ENCODE measurements at places on chromosomes 7 and 10.

- no peak for DNase-seq
Observed at GRCh38 chr7:77667459-77668086, 28.7 kb upstream of the RSBN1L start.

GRCh38 chr7:150568714-150569113 is 1.5 kb downstream of the GIMAP4 start:
- no peak for DNase-seq

DNA sequence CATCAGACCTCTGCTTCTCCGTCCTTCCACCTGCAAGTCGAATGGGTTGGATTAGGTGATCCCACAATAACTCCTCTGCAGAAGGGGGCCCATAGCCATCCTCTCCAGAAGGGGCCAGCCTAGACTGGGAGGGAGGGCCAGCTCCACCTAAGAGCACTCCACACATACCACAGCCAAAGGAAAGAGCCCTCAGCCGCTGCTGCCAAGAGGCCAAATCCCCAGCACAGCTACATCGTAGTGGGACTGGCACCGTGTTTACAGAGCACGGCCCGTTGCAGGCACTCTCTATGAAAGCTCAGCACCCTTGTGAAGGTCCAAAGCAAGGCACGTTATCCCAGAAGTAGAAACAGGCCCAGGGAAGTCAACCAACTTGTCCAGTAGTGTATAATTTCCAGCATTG is 5.4 kb downstream of the KCNH2 start:
- DNase-seq: no peak

GRCh38 chr7:84136809-84137208 is 57.8 kb downstream of the SEMA3A start:
- DNase-seq: no peak

DNA sequence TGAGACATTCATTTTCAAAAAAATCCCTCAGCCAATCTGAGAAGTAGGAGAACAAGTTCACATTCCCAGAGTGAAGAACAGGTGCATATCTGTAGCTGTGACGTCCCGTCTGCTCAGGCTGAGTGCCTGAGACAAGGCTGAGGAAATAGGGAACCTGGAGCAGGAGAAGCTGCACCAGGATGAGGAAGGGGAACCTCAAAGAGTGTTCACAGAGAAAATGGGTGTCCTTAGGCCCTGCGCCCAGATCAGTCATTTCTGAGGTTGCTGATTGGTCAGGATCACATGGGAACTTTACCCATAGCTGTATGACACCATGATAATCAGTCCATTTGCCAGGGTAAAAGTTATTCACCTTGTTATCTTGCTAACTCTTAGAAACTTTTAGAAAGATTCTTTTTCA is 34.2 kb upstream of the TARP start:
- no peak for DNase-seq

DNA sequence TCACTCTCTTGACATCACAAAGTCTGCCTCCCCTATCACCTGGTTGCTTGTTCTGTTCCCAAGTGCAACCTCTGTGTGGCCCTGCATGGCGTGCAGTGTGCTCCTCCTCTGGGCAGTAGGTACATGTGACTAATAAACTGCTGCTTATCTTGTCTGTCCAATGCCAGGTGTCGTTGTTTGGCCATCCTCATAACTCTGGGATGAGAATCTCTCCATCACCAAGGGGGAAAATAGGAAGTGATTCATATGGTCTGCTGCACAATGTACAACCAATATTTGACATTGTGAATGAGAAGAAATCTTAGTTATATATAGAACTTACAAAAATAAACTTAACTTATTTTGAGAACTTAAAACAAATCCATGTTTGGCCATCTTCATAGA is 135.2 kb downstream of the INHBA start:
- DNase-seq: no peak

DNA sequence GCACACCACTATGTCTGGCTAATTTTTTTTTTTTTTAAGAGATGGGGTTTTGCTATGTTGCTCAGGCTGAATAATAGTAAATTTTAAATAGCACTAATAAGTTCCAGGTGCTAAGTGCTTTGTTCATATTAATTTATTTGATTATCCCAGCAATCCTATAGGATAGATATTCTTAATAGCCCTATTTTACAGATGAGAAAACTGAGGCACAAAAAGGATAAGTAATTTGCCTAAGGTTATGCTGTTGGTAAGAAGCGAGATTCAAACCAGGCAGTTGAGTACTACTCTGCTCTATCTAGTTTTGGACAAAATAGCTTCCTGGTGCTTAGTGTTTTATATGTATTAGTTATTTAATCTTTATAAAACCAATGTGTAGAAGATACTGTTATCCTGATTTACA is 72.5 kb upstream of the STRIP2 start:
- no peak for DNase-seq

DNA sequence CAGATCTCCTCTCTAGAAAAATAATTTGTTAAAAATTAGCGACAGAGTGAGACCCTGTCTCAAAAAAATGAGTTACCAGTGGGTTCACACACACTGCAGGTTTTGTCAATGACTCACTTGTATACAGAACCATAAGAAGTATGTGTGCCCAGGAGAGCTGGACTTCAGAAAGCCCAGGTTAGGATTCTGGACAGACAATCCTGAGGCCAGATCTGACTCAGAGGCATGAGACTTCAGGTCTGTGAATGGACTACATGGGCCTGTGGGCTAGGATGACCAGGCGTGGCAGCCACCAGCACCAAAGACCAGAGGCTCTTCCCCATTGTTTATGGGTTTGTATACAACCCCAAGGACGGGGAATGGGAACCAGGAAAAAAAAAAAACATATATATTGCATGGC is 9.3 kb upstream of the ZNF438 start:
- no peak for DNase-seq

GRCh38 chr7:24503506-24503905 is 69.7 kb upstream of the PALS2 start:
- DNase-seq: no peak

DNA sequence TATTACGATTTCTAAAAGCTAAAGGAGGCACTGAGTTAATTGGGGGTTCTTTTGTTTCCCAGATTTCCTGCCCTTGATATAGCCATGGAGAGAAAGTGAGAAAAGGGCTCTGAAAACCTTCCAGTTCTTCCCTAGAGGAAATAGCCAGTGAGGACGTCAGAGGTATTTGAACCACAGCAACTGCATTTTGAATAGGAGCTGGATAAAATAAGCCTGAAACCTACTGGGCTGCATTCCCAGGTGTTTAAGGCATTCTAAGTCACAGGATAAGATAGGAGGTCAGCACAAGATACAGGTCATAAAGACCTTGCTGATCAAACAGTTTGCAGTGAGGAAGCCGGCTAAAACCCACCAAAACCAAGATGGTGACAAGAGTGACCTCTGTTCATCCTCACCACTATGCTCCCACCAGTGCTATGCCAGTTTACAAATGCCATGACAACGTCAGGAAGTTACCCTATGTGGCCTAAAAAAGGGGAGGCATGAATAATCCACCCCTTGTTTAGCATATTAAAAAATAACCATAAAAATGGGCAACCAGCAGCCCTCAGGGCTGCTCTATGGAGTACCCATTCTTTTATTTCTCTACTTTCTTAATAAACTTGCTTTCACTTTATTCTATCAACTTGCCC is 85.1 kb upstream of the FRMD4A start:
- no peak for DNase-seq

DNA sequence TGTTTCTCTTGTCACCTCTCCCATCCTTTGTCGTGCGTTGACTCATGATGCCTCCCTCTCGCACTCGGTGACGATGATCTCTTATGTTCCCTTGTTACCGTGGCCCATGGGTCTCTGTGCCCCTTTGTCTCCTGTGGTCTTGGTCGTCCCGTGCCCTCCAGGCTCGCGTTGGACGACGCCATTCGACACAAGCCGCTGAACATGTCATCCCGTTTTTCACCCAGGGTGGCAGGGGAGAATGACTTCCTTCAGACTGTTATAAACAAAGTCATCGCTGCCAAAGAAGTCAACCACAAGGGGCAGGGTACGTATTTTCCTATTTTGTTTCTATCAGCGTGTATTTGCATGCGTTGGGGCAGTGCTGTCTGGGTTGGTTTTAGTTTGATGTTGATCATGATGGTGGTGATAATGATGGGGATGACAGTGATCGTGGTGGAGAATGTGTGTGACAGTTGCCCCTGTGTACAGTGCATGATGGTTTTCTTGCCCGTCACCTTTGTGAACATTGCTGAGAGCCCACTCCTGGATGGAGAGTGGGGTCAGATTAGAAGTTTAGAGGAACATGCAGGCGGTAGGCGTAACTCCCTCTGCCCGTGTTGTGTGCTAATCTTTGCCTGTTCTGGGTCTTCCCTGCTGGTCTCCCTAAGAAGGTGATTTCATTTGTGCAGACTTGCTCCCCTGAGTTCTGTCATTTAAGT is 107.0 kb downstream of the DOCK1 start:
- no peak for DNase-seq

DNA sequence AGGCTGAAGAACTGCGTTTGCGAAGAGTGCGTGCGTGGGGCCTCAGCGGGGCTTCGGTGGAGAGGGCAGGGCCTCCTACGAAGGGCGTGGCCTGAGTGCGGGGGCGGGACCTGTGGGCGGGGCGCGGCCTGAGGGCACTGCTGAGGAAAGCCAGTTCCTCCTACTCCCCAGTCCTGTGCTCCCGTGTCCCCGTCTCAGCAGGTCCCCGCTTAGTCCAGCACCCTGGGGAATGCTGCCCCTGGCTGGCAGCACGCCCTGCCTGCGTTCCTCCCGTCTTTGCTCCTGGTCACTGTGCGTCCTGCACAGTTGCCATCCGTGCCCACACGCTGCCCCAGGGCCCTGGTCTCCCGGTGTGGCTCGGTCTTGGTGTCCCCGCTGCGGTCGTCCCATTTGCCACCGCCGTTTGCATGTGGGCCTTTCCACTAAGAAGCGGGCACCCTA is 177.1 kb downstream of the ZNF248 start:
- no peak for DNase-seq

DNA sequence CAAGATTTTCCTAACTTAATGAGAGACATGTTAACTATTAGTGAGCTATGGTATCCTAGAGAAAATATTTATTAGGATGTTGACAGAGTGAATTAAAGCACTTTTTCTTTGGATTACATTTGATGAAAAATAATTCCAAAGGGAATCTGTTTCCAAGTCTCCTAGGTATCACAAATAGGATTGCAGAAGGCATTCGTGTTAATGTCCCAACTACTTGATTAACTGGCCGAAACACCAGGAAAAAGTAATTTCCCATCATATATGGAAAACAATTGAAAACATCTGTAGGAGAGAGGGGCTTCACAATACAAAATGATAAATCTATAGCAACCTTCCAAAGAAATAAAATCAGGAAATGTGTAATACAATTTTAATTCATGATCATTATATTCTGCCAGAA is 406.7 kb downstream of the PARD3 start:
- no peak for DNase-seq

DNA sequence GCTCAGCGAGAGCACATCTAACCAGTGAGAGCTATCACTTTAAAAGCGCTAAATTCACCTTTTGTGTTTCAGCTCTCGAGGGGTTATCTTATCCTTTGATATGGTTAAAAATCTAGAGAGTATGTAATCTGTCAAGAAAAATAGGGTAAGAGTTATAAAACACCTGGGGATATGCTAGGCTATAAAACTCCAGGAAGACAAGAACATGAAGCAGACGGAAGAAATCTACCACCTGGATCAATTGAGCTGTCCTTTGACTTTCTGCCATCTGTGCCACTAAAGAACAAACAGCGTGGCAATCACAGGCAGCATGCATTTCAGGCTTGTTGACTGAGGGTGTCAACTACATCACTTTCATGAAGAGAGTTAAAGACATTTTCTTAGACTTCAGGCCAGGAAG is 83.1 kb downstream of the ZNF248 start:
- DNase-seq: no peak

DNA sequence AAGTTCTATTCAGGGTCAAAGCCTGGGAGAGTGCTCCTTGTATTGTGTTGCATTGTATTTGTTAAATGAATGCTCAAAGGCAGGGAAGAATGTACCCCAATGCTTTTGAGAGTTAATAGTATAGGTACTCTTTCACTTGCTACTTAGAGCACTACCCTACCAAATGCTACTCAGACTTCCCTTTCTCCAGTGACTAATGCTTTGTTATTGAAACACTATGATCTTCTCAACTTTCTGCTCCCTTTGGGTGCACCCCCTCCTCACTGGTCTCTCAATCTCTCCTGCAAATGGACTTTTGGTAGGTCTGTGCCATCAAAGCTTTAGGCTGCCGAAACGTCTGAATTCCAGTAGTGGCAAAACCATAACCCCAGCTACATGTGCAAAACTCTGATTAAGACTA is 177.7 kb upstream of the AHR start:
- no peak for DNase-seq

DNA sequence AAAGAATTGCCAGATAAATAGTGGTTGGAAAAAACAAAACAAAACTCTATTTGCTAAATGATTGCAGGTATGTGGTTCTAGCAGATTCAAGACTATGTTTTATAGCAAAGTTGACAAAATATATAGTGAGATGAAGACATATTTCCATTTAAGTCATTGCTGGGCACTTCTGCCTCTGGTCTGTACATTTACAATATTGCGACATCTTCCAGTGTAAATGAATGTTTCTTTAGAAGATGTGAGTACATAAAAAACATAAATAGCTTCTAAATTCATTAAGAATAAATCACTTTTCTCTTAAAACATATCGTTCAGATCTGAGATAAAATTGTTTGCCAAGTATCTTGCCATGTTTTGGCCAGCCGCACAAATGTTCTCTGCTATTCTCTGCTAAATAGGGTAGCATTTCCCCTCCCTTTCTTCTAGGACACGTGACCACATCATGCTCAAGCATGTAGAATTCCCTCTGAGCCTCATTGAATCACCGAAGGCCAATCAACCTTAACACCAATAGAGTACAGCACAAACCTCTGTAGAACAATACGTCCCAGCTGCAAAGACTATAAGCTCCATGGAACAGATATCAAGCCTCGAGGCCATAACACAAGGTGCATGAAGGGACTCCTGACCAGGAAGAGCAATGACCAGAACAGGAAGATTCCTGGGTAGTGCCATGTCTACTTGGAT is 1173.3 kb downstream of the GATA3 start:
- no peak for DNase-seq

DNA sequence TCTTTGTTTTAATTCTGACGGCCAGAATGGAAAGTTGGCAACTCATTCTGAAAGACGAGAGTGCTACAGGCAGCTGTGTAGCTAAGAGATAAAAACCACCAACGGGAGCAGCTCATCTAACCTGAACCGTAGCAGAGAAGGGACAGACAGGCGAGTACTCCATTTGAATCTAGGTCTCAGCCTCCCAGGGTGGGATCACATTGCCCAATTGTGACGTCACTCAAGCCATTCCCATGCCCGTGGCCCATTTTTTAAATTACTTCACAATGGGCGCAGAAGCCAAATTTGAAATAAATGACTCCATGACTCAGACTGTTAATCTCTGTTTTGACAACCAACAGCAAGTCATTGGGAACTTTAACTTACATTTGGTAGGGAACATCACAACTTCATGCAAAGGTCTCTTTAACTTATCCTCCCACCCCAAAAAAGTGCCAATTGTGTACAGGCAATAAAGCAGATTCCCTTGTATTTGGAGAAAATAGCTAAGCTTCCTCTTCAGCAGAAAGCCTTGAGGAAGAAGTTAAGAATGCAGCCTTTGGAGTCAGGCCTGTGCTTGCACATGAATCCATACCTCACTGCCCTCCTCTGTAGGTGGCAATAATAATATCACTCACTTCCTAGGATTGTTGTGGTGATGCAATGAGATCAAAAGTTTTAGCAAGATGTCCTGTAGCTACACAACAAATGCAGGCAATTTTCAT is 93.2 kb upstream of the KIF5B start:
- DNase-seq: no peak

GRCh38 chr7:136807598-136807997 is 60.9 kb upstream of the CHRM2 start:
- no peak for DNase-seq

GRCh38 chr7:107643407-107643806 is 17.2 kb upstream of the SLC26A4 start:
- no peak for DNase-seq

GRCh38 chr10:11516431-11516746 is 95.1 kb downstream of the USP6NL start:
- DNase-seq: no peak
